Activated T-helper 1 cell treated with Interleukin-2 at 50 U/mL for 16 hours (primary cell): ENCODE measurements at places on chromosomes 6 and 20.

- DNase-seq, result no peak
Measured at GRCh38 chr20:25245461-25245860, 2.4 kb upstream of the PYGB start.

GRCh38 chr6:34347303-34347702, 45.2 kb downstream of the NUDT3 start:
- no peak for DNase-seq

DNA sequence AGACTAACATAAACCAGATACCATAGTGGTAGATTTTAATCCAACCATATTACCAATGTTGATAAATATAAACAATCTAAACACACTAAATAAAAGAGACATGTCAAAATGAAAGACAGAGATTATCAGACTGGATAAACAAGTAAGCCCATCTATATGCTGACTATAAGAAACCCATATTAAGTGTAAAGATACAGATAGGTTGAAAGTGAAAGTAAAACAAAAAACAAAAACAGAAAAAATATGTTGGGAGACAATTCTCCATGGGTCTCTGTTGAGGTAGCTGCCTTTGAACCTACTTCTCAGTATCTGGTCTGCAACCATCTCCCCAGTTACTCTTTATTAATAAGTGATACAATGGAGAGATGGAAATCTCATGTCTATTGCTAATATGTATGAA, 21.2 kb downstream of the REV3L start:
- no peak for DNase-seq

DNA sequence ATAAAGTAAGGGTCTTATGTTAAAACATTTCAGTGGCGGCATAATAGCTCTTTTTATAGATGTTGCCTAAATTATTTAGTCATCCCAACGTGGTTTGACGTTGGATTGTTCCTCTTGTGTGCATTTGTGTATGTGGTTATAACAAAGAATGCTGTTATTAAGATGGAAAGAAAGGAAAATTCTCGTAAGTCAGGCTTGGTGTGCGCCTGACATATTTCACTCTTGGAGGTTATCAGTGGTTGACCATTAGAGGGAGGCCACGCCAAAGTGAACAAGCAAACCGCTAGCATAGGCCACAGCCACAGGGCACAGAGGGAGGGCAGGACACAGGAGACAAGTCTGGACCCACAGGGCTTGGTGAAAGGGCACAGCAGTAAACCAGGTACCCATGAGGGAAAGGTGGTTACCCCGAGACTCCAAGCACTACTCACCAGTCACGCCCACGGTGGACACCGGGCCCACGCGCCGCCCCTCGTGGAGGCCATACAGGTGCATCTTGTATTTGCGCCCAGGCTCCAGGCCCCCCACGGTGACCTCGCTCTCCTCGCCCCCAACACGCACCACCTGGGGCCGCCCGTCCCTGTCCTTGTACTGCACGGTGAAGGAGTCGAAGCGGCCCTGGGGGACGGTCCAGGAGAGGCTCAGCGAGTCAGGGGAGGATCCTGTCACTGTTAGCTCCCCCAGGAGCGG, 22.9 kb downstream of the CYP21A2 start:
- no peak for DNase-seq
